ENCODE measurements at places on chromosomes 3 and 15. TPM values are rescaled to one million over a fixed set of nuclear protein-coding genes. Genes with fewer than 3 reads are reported as not detected.

CD86 gene
- not detected for total RNA-seq

PLCL2 gene
- total RNA-seq: 3.6 TPM

MED12L gene
- total RNA-seq: 0.80 TPM

CADM2 gene
- under 0.01 TPM for total RNA-seq

ARPIN gene
- total RNA-seq: 11.6 TPM

FEZF2 gene
- not detected for total RNA-seq

TMC3 gene
- total RNA-seq: not detected

SLC24A5 gene
- total RNA-seq: not detected

KNG1 gene
- not detected for total RNA-seq

ACVR2B gene
- total RNA-seq: 2.7 TPM

ANKRD63 gene
- total RNA-seq: not detected

CPNE9 gene
- total RNA-seq: not detected

ZMYND10 gene
- 0.48 TPM for total RNA-seq

CELF6 gene
- not detected for total RNA-seq

FBXW12 gene
- not detected for total RNA-seq

LYZL4 gene
- not detected for total RNA-seq

TNFAIP8L3 gene
- 12.1 TPM for total RNA-seq

CASR gene
- not detected for total RNA-seq

CTNNB1 gene
- 399 TPM for total RNA-seq

HRH1 gene
- 9.7 TPM for total RNA-seq

C3orf70 gene
- total RNA-seq: 0.64 TPM

GPR171 gene
- total RNA-seq: not detected

LNP1 gene
- 2.7 TPM for total RNA-seq

ONECUT1 gene
- total RNA-seq: not detected

HRG gene
- not detected for total RNA-seq

ACOX2 gene
- total RNA-seq: 9.1 TPM

IL1RAP gene
- total RNA-seq: 6.1 TPM

CCR9 gene
- not detected for total RNA-seq

SLC22A13 gene
- 1.6 TPM for total RNA-seq

HES1 gene
- 2.2 TPM for total RNA-seq

GNAT1 gene
- not detected for total RNA-seq

POLR2H gene
- total RNA-seq: 75.5 TPM

CYP1A2 gene
- not detected for total RNA-seq

EFCAB12 gene
- total RNA-seq: 4.8 TPM

STAC gene
- 0.08 TPM for total RNA-seq

KBTBD8 gene
- total RNA-seq: 0.48 TPM

HOMER2 gene
- total RNA-seq: 0.56 TPM

GPR176 gene
- 47.6 TPM for total RNA-seq

GPR149 gene
- not detected for total RNA-seq

ELP6 gene
- 21.1 TPM for total RNA-seq

PRRT3 gene
- 3.6 TPM for total RNA-seq

LMAN1L gene
- not detected for total RNA-seq

MUC20 gene
- total RNA-seq: 0.52 TPM

GOLGA8H gene
- not detected for total RNA-seq

Data from epithelial cell of alveolus of lung (primary cell).